ENCODE measurements at places on chromosomes 2 and 18.
A peak's percentile ranks its signal among the peaks of the same experiment; 100 is the strongest.

DNA sequence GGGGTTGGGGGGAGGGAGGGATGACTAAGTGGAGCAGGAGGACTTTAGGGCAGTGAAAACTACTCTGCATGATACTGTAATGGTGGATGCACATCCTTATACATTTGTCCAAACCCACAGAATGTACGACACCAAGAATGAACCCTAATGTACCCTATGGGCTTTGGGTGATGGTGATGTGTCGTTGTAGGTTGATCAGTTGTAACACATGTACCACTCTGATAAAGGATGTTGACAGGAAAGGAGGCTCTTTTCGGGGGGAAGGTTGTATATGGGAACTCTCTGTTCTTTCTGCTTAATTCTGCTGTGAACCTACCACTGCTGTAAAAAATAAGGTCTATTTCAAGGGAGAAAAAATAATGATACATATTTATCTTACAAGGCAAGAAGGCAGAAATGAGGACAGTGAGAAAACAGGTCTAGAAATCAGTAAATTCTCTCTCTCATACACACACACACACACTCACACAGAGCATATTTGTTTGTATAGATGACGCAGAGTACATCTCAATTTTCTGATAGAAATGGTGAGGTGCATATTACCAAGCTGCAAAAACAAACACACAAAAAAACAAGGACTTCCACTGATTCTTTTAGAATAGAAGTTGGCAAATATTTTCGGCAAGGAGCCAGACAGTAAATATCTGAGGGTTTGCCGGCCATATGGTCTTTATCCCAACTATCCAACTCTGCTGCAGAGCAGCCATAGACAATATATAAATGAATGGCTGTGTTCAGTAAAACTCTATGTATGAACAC is 20.2 kb downstream of the FAM124B start:
- DNase-seq: no peak

- DNase-seq: no peak
Observed at GRCh38 chr18:48761582-48761981, 189.2 kb downstream of the SMAD7 start.

DNA sequence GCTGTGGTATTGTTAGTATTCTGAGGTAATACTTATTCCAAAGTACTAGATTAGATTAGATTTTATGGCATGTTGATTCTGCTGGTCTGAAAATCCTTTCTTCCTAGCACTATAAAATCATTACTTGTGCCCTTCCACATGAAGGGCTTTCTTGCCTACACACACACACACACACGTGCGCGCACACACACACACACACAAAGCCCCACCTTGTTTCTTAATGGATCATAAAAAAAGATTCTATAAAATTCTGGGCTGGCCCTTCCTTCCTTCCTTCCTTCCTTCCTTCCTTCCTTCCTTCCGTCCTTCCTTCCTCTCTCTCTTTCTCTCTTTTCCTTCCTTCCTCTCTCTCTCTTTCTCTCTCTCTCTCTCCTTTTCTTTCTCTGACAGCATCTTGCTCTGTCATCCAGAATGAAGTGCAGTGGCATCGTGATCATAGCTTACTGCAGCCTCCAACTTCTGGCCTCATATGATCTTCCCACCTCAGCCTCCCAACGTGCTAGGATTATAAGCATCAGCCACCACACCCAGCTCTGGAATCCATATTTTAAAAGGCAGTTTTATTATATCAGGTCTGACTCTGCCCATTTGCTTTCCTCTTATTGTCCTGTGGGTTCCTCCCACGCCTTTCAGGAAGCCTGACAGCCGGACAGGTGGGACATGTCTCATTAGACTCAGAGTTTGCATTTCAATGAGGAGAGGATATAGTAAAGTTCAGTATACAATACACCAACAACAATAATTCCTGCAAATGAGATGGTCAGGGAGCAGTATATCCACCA is 321.1 kb downstream of the PIK3C3 start:
- no peak for DNase-seq

GRCh38 chr2:135743860-135744259 is 2.2 kb downstream of the UBXN4 start:
- no peak for DNase-seq

DNA sequence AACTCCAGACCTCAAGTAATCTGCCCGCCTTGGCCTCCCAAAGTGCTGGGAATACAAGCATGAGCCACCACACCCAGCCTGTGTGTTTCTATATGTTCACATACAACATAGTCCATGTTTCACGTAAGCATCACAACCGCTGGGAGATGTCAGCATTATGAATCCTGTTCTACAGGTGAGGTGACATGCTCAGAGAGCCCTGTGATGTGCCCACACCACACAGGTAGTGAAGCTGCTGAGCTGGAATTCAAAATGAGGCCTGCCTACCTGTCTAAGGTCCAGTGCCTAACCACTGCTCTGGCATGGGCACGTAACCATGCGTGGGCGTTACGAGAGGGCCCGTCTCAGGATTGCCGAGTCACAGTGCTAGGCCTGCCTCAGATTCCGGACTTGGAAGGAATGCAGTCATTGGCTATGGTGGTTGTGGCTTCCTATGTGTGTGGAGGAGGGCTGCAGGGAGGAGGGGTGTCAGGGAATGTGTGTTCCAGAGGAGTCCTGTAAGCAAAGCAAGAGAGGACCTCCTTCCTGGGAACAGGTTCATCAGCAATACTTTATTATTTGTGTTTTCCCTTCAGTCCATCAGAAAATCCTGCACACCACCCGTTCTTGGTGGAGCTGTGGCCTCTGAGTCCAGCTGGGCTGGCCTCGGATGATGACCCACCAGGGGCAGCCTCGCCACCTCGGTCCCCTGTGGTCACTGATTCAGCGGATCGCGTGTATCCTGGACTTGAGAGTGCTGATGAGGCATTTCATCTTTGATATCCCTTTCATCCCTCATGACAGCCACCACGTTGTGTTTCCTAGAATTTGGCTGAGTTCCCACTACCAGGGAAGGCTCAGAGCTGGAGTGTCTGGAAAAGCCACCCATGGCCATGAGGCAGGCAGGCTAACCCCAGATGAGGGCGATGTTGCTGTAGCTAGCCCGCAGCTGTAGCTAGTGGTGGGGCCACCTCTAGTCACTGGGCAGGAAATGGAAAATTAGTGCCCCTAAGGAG is 31.1 kb downstream of the HK2 start:
- no peak for DNase-seq

GRCh38 chr2:222982010-222982908 is 69.7 kb upstream of the KCNE4 start:
- DNase-seq: peak; percentile 91

DNA sequence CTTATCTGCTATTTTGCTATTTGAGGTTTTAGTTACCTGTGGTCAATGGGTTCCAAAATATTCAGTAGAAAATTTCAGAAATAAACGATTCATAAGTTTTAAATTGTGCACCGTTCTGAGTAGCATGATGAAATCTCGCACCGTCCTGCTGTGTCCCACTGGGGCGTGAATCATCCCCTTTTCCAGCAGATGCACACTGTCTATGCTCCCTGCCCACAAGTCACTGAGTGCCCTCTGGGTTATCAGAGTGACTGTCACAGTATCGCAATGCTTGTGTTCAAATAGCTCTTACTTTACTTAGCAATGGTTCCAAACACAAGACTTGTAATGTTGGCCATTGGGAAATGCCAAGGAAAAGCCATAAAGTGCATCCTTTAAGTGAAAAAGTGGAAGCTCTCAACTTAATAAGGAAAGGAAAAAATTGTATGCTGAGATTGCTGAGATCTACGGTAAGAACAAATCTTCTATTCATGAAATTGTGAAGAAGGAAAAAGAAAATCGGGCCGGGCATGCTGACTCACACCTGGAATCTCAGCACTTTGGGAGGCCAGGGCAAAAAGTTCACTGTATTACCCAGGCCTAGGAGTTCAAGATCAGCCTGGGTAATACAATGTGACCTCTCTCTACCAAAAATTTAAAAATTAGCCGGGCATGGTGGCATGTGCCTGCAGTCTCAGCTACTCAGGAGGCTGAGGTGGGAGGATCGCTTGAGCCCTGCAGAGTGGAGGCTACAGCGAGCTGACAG is 13.3 kb downstream of the COL4A3 start:
- DNase-seq: no peak

GRCh38 chr2:111057045-111057444 is 63.7 kb upstream of the BCL2L11 start:
- no peak for DNase-seq

All from NCI-H2029 (cell line).